SJSA1 (cell line): ENCODE measurements at places on chromosomes 6 and 20. TPM values are rescaled to one million over a fixed set of nuclear protein-coding genes. Genes with fewer than 3 reads are reported as not detected.

SIRPG gene
- total RNA-seq, result not detected in 2 replicates

MAP1LC3A gene
- 54.1 and 64.5 TPM in 2 replicates for total RNA-seq

RSPH3 gene
- 3.9 and 4.7 TPM in 2 replicates for total RNA-seq

FAM217A gene
- not detected in 2 replicates for total RNA-seq

SLPI gene
- not detected in 2 replicates for total RNA-seq

ZNF334 gene
- 0.11 TPM in 1 of 2 replicates, not detected in the other for total RNA-seq

EFCAB8 gene
- total RNA-seq, result 0.06 and 0.08 TPM in 2 replicates

ADGRB3 gene
- not detected in 2 replicates for total RNA-seq

RBPJL gene
- total RNA-seq, result not detected in 2 replicates

LHFPL5 gene
- not detected in 2 replicates for total RNA-seq

TFAP2D gene
- total RNA-seq, result not detected in 2 replicates

GRCh38 chr6:99618649-99619408 is 12.2 kb downstream of the PRDM13 start:
- no peak for DNase-seq

DNA sequence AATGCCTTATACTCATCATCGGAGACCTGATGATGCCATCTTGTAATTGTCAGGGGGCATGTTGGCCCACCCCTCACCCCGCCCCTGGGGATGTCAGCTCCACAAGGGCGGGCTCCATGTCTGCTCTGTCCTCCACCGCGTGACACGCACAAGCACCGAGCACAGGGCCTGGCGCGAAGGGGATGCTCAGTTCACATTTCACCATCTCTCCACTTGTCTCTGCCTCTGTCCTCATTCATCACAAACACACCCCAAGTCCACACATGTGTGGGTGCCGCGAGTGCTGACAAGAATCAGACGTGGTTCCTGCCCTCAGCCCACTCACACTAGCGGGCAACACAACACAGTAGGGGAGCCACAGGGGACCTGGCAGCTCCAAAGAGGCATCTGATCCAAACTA is 151.2 kb upstream of the PTPN1 start:
- no peak for DNase-seq

- no peak for DNase-seq
Observed at GRCh38 chr6:139337830-139338229, 36.6 kb downstream of the CITED2 start.

- DNase-seq, result no peak
Observed at GRCh38 chr6:109303640-109304283, 78.5 kb downstream of the CD164 start.

GRCh38 chr6:7580927-7581618 is 8.9 kb upstream of the SNRNP48 start:
- no peak for DNase-seq

DNA sequence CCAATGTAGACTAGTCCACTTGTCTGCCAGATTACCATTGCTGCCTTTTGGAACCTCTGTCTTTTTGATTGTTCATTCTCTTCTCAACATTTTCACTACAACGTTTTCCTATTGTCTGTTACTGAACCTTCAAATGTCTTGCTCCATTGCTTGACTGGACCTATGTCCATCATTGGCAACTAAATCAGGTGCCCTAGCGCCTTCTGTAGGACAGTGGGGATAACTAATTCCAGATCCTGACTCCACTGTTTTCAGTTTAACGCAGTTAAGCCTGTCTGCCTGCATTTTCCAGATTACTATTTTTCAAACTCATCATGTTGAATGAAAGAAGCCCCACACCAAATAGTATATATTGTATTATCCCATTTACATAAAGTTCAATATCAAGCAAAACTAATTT is 433.6 kb downstream of the RNF144B start:
- no peak for DNase-seq

- DNase-seq, result peak; percentile 44
Observed at GRCh38 chr6:31945507-31946369, at the start of gene CFB. Gene CFB, plus strand, starts transcription at chr6:31946095. Its CDS starts 127 bp downstream, at chr6:31946222.

DNA sequence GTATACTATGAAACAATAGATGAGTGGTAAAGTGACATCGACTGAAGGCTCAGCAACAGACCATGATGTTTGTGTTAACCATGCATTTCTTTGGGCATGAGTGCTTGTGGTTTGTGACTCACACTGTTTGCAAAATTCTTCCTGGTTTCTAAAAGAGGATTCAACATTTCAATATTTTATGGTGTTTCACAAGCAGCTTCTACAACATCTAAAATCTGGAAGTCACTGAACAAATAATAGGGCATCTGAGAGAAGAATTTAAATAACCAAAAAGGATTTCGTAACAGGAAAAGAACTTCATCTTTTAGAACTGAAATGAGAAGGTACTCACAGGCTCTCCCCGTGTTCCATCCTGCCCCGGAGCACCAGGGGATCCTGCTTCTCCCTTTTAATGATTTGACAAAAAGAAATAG is 146.2 kb downstream of the COL21A1 start:
- DNase-seq, result peak; percentile 92

DNA sequence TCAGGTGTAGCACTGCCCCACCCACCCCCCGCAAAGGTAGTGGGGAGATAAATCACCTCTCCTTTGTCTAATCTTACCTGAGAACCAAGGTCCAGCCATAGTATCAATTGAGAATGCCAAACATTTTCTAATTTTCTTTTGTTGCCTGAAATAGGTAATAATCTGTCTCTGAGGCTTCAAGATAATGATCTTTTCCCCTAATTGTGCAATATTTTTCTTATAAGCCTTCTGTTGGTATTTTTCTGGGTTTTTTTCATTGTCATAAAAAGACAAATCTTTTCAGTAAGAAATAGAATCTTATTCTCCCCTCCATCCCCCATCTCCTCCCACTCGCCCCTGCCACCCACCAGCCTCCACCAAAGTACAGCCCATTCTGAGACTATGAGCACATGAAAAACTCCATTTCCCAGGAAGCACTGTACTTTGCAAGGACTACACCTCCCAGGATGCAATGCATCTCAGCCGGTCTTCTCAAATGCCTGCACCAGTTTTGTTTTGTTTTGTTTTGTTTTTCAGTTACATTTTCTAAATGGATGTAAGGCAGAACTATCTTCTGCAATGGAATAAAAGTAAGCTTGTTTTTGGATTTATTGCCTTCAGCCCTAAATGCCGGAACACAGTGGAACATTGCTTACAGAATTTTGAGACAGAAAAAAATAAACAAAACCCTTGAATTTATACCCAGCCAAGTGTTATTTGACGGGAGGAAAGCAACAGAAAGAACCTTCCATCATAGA is 268.0 kb downstream of the TFAP2A start:
- DNase-seq, result no peak

DNA sequence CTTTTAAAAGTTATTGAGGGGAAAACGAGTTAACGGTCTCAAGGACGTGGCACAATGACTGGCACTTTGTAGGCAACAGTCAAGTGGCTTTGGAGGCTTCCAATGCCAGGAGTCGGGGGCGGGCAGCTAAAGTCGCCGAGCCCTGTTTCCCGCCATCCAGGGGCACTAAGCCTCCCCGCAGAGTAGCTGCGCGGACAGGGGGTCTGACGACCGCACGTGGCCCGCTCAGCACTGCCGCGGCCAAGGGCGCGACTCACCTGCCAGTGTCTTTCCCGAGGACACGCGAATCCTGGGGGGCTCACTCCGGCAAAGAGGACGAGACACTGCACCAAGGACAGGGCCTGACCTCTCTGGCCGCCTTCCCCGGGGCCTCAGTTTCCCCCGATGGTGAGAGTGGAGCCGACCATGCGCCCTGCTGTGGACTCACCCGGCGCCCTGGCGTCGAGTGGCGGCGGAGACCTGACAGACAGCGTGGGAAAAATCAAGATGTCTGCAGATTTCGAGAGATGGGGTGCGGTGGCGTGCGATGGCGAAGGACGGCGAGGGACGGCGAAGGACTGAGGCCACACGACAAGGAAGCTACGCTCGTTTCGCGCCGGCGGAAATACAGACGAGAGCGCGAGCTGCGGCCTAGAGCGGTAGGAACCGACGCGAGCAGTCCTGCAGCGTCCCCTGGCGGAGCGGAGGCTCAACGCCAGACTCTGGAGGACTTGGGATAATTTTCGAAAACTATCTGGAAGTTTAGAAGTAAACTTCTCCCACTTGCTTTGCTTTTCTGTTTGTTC is at the start of gene SNHG17:
SNHG17 (minus strand) TSS at position 559 of the 785 bp plus-strand sequence.
- DNase-seq, result peak; percentile 90

GRCh38 chr6:27187231-27188060 is 60.1 kb upstream of the PRSS16 start:
- DNase-seq, result no peak

- no peak for DNase-seq
Observed at GRCh38 chr6:142011156-142011555, 121.6 kb upstream of the GJE1 start.

- no peak for DNase-seq
Observed at GRCh38 chr20:59003836-59004492, 3.1 kb downstream of the CTSZ start.

DNA sequence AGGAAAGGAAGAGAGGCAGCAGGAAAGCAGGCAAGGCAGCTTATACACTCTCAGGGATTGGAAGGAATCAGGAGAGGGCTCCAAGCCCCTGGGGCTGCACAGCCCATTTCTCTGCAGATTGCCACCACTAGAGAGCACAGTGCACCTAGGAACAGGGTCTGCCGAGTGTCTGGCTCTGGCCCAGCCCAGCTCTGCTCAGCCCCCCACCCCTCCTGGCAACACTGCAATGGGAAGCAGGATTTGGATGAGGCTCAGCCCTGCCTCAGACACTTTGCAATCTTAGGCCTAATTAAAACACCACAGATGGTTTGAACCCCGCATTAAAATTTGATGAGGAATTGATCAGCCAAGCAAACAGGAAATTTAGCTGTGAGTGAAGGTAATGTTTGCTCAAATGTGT is 252.7 kb downstream of the DHX35 start:
- DNase-seq, result no peak

- DNase-seq, result no peak
Observed at GRCh38 chr6:42025066-42025844, 25.1 kb upstream of the TAF8 start.

DNA sequence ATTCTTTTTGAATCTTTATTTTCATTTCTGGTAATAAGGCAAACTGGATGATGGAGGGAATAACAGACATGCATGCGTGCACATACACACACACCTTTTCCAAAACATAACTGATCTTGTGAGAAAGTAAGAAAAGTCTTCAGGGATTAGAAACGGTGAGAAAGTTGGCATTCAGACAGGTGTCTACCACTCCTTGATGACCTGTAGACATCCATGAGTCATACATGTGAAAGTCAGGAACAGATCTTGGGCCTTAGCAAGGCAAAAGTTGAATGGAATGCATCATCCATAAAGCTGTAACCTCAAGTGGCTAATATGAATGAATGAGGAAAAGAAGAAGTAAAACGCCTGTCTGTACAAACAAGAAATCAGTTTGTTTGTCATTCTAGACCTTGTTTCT is 97.3 kb downstream of the GRIK2 start:
- no peak for DNase-seq

GRCh38 chr20:21360705-21361104 is 36.6 kb downstream of the NKX2-4 start:
- DNase-seq, result no peak

DNA sequence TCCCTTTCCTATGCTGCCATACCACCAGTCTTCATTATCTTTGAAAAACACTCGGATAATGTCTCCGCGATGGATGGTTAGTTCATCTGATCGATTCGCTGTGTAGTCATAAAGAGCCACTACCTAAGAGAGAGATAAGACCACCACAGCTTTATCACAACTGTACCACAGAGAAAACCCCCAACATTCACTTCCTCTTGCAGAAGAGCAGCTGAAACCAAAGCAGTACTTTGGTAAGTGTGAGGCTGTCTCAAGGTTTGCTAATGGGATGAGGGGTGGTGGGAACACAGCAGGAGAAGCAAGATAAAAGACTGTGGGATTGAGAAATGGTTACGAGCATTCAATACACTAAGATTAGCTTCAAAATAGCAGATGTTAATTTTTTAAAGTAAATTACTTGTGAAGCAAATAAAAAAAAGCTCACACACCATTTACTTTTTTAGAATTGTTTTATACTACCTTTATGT is 142.1 kb downstream of the MYB start:
- no peak for DNase-seq

DNA sequence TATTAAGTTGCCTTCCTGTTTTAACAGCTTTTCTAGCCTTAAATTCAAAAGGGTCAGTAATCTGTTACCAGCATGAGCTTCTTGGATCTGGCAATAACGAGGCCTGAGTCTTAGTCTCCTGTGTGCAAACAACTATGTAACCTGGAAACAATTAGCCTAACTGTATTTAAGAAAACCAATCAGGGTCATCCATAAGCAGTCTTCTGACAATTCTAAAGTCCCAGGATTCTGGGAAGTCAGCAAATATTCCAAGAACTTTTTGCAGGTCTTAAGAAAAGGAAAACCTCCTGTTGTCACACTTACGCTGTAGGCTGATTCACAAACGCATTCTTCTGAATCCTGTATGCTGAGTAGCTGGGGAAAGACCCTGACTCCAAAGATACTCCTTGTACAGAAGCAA is 90.4 kb downstream of the COL12A1 start:
- DNase-seq, result no peak

DNA sequence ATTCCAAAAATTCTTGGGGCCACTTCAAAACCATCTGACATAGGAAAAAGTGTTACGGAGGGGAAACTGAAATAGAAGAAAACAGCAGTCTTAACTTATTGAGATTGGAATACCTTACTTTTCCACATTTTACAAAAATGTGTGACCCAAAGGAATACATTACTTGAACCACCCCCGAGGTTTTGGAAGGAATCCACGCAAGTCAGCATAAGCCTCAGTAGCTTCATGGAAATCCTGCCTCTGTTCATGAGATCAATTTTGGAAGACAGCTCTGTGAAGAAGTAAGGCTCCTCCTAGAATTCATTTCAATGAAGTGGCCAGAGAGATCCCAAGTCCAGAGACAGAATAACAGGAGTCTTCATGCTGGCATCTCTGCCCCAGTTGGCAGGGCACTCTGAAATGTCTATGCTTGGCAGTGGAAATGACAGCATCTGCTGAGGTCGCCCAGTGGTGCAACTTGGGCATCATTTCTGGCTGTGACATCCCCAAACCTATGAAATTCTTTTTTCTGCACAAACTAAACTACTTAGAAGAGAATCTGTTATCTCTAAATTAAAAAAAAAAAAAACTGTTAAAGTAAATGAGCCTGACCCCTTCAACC is 132.5 kb downstream of the EPM2A start:
- no peak for DNase-seq

- no peak for DNase-seq
Observed at GRCh38 chr6:156595476-156595875, 181.7 kb upstream of the ARID1B start.

GRCh38 chr6:121651420-121651819 is 216.0 kb downstream of the GJA1 start:
- no peak for DNase-seq
